ENCODE measurements at places on chromosomes 7 and 10.

DNA sequence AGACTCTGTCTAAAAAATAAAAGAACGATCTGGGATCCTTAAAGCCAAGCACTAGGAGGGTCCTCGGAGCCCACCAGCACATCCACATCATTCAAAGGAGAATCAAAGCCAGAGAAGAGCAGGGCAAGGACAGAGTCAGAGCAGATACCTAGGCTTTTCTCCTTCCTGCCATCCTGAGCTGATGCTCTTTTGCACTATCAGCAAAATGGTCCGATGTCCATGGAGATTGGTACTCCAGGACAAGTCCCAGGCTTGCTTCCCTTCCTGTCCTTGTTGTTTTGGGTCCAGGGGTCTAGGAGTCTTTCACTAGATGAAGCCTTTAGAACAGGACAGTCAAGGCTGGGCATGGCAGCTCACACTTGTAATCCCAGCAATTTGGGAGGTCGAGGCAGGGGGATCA lies 58.0 kb upstream of the ELN start:
- DNase-seq, result no peak

GRCh38 chr7:66800591-66800990 lies 60.1 kb downstream of the RABGEF1 start:
- DNase-seq, result no peak

DNA sequence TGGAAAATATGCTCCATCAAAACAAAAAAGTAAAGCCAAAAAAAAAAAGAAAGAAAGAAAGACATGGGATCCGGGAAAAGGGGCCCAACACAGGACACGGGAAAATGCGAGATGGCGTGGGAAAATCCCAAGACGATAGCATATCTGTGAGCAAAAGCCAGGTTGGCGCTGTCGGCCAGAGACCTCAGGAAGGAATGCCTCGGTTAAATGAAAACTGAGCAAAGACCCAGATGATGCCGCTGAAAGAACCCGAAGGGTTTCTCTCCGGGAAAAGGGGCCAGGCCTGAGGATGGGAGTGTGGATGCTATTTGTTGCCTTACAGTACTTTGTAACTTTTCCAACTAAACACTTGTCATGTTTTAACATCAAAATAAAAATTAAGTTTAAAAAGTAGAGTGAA lies 49.5 kb upstream of the PPP2R2D start:
- DNase-seq, result no peak

DNA sequence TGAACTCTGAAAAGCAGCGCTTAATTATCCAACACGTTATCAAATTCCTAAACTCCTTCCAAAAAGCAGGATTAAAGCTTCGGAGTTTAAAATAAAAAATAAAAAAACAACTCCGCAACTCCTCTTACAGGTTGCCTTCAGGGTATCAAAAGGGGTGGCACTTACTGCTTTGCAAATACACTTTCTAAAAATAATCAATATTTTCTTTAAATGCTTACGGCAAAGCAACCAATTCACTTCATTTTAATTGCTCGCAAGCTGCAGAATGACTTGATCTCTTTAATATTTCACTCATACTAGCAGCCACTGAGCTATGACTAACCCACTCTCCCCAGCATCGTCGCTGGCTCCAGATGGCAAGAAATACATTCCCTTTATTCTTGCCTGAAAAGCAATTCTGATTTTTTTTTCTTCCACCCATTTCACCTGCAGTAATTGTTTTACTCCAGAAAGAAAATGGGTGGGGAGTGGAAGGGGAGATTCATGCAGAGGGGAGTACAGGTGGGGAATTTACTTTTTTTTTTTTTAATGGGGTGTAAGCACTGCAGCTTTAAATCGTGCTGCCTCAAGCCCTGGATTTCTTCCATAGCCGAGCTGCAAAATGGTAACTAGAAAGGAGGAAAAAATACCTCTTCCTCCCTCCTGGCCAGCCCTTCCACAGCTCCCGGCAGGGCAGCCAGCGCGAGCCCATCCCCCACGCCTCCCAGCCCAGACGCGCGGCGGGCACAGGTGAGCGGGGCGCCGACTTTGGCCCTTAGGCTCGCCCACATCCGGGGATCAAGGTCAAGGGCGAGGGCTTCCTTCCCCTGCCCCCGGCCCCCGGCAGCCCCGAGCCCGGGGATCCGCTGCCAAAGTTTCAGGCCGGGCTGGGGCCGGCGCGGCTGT lies 54.2 kb upstream of the FHIP2A start:
- DNase-seq, result no peak

GRCh38 chr7:80711531-80711930 lies 73.1 kb downstream of the CD36 start:
- DNase-seq, result no peak

DNA sequence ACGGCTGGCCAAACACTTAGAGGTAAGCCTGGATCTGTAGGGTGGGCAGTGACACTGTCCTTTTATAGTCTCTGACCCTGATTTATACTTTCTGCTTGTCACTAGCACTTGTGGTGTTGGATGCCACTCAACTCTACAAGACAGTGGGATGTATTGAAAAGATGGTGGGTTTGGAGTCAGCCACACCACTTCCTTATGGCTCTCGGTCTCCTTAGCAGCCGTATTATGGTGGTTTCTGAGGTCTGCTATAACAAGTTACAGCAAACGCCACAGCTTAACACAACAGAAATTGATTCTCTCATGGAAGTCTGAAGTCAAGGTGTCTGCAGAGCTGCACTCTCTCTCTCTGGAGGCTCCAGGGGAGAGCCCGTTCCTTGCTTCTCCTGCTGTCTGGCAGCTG lies 14.7 kb downstream of the ITIH2 start:
- DNase-seq, result no peak

GRCh38 chr10:103417601-103418000 lies 21.2 kb downstream of the PDCD11 start:
- no peak for DNase-seq

GRCh38 chr7:48089046-48090003 lies at the start of gene UPP1:
TSS of gene UPP1 (plus strand) at chr7:48089265. CDS start at chr7:48094784, 5,519 bp downstream.
- DNase-seq, result peak; percentile 86

DNA sequence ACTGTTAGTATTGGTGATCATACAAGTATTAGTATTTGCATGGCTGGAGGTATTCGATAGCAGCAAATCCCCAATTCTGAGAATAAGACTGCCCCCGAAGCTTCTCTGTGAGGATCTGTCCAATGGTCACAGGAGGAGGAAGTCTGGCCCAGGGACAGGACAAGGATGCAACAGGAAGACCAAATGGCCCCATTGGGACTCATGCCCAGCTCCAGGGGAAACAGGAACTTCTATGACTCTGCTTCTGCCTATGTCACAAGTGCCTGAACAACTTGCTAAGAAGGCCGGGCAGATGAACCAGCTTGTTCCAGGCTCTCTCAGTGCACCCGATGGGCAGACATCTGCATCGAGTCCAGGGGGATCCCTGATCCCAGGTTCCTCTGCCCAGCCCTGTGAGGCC lies 172.0 kb upstream of the GRB10 start:
- DNase-seq, result no peak

GRCh38 chr7:18426564-18427226 lies 68.9 kb upstream of the HDAC9 start:
- no peak for DNase-seq

DNA sequence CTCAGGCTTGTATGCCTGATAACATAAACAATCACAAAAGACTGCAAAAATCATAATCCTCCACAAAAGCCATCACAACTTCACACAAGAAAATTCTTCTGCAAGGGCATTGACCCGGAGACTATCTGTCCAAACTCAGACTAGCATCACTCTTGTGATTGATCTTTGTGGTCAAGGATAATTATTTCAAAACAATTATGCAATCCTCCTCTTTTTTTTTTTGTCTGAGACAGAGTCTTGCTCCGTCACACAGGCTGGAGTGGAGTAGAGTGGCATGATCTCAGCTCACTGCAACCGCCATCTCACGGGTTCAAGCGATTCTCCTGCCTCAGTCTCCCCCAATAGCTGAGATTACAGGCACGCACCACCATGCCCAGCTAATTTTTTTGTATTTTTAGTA lies 22.2 kb downstream of the CDNF start:
- no peak for DNase-seq

DNA sequence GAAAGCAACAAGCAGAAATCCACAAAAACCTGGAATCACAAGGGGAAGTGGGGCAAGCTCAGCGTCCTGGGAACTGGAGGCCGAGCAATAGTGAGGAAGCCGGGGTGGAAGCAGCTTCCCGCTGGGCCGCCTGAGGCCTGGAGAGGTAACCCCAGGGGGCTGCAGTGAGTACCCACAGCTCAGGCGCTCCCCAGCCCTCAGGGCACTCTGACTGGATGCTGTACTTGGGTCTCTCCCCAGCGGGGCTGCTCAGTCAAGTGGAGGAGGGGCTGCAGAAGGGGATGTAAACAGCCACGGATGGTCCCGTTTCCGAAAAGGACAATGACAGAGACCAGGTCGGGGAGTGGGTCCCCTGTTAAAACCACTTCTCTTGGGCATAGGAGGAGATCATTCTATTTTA lies 50.3 kb downstream of the SLIT1 start:
- no peak for DNase-seq

GRCh38 chr7:150950496-150951180 lies 27.5 kb downstream of the KCNH2 start:
- DNase-seq, result no peak

DNA sequence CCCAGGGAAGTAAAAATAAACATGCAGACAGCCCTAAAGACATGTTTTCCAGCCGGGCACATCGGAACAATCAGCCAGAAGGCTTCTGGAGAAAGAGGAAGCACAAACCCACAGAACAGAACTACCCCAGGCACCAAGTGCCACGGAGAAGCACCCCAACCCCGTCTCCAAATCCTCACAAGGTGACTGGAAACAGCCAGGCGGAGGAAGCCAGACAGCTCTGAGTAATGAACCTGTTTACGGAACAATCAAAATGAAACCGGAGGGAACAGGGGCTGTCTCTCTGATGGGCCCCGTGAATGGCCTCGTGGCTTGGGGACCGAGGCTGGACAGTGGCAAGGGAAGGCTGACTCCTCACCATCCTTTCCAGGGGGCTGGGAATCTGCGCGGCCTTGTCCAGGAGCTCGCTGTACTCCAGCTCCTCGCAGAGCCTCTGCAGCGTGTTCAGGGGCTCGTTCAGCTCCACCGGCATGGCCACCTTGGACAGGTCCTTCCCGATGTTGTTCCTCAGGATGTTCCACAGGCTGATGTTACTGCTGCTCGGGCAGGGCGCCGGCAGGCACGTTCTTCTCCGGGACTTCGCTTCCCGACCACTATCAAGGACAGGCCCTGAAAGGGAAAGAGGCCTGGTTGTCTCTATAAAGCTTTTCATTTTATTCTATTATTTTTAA lies 77.0 kb upstream of the GSDME start:
- peak; percentile 9 for DNase-seq

- DNase-seq, result no peak
Observed at GRCh38 chr7:96979551-96980276, 25.6 kb upstream of the DLX6 start.

GRCh38 chr10:100349672-100350071 lies 2.6 kb downstream of the SCD start:
- DNase-seq, result no peak

DNA sequence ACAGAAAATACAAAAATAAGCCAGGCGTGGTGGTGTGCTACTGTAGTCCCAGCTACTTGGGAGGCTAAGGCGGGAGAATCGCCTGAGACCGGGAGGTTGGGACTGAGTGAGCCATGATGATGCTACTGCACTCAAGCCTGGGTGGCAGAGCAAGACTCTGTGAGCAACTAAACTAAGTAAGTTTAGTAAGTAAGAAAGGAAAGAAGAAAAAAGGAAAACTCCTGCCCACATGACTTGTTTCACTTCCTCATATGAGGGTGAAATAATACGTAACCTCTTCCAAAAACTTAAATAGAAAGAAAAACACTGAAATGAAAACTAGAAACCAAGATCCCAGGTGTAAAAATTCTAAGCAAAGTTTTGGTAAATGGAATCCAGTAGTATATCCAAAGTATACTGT lies 79.6 kb downstream of the LARP4B start:
- peak; percentile 34 for DNase-seq

DNA sequence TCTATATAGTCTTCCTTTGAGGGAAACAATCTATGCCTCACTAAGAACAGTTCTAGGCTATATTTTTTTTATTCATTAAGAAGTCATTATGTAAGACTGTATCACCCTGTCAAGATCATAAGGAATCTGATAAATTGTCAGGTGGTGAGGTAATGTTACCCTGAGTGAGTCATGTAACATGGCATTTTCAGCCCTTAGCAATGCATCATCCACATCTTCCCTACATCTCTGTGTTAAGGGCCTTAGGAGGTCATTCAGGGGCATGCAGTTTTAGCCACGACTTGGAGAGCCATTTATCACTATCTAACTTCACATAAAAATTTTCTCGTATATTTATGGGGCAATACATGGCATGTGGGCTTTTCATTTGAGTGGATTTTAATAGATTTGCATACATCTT lies 924.5 kb upstream of the MBL2 start:
- DNase-seq, result no peak

- peak; percentile 82 for DNase-seq
Observed at GRCh38 chr7:140924019-140924820, 509 bp downstream of the BRAF start.

GRCh38 chr7:69957661-69958060 lies 359.4 kb downstream of the AUTS2 start:
- DNase-seq, result no peak

DNA sequence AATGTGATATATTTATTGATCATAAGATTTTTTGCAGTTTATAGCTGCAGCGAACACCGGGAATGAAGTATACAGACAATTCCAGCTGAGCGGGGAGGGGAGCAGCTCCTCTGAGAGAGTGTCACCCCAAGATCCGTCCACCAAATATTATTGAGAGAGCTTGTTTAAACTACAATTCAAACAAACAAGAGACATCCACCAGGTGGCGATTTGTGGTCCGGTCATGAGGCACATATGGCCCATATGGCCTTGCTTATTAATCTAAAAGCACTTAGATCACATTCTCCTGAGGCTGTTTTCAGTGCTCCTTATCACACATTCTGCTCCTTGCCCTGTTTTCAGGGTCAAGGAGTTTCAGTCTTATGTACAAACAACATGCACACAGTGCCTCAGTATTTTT lies 83.1 kb downstream of the THSD7A start:
- no peak for DNase-seq

GRCh38 chr10:109411917-109412316 lies 511.4 kb downstream of the XPNPEP1 start:
- no peak for DNase-seq

- DNase-seq, result no peak
Observed at GRCh38 chr7:134851141-134851540, 71.7 kb downstream of the CALD1 start.

DNA sequence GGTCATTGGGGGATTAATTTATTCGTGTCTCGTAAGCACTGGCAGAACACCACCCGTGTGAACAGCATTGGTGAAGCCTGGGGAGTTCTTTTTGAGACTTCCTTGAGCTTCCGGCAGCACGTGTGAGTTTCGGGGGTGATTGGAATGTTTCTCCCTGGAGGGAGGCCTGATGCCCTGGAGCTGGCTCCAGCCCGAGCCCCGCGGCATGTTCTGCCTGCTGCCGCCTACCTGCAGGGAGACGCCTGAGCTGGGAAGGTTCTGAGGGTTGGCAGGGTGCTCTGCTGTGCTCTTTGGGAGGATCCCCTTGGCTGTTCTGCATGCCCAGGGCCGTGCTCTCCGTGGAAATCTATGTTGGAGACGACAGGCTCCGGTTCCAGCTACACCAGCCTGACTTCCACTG lies 159.3 kb downstream of the MGMT start:
- no peak for DNase-seq

Measured in GM13977 (cell line).